HCT116 (cell line): ENCODE measurements at places on chromosomes 12 and 14. TPM values are rescaled to one million over a fixed set of nuclear protein-coding genes. Genes with fewer than 3 reads are reported as not detected.

DNA sequence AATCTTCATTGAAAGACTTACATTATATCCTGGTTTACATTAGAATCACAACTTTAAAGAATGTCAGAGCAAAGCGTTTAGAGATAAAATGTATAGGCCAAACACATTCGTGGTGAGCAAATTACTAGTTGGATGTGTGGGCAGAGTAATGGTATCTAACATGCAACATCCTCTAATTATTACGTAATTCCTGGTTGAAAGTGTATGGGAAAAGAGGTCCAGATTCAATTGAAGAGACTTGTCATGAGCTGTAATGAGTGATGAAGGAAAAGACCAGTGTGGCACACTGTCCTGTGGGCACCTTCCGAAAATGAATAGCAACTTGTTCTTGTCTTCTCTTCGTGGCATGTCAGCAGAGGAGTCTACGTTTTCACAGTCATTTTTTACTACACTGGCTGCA is 192.8 kb downstream of the LRIG3 start:
- no peak overlapping the region for H3K4me3 ChIP-seq
- no peak for DNase-seq
- H3K27me3 ChIP-seq: no peaks in the 10 kb centered on the region
- H3K4me1 ChIP-seq: no peaks in the 10 kb centered on the region

KRT5 gene
- total RNA-seq: 0.44 TPM

- H3K27me3 ChIP-seq: no peaks in the 10 kb centered on the region
- no peak for DNase-seq
- peaks cover 10% of the 10 kb centered on the region; the same call in 1 of the 2 replicates for H3K4me1 ChIP-seq
- no peak overlapping the region for H3K4me3 ChIP-seq
- H3K27ac ChIP-seq: no peak overlapping the region
Observed at GRCh38 chr12:47839214-47839876, 19.6 kb upstream of the HDAC7 start.

- DNase-seq: no peak
- no peaks in the 10 kb centered on the region for H3K36me3 ChIP-seq
- H3K27ac ChIP-seq: no peak overlapping the region
- H3K4me3 ChIP-seq: no peak overlapping the region
Observed at GRCh38 chr12:31562594-31563328, 28.2 kb downstream of the DENND5B start.

KCNC2 gene
- not detected for total RNA-seq

GRCh38 chr14:24630872-24631477 is 3.0 kb downstream of the GZMB start:
- H3K4me1 ChIP-seq: no peaks in the 10 kb centered on the region
- DNase-seq: no peak
- no peak overlapping the region for H3K27ac ChIP-seq

- H3K36me3 ChIP-seq: no peaks in the 10 kb centered on the region
- no peak overlapping the region for H3K4me3 ChIP-seq
- no peak for DNase-seq
- no peak overlapping the region for H3K27ac ChIP-seq
Observed at GRCh38 chr14:74549588-74549987, 56.0 kb downstream of the ISCA2 start.
